Stimulated activated CD4-positive, alpha-beta T cell treated with anti-CD3 and anti-CD28 coated beads, TNF-alpha, amount 100 ng/mL, for 4 hours (primary cell): ENCODE measurements at places on chromosomes 6 and 20.

GRCh38 chr6:163739408-163739725 lies 324.8 kb downstream of the QKI start:
- no peak for DNase-seq

- DNase-seq, result no peak
These were observed 137.7 kb downstream of the LRRC1 start for GRCh38 chr6:53932516-53932915.

- no peak for DNase-seq
These were observed 48.4 kb upstream of the ZBTB24 start for GRCh38 chr6:109531446-109531845.

DNA sequence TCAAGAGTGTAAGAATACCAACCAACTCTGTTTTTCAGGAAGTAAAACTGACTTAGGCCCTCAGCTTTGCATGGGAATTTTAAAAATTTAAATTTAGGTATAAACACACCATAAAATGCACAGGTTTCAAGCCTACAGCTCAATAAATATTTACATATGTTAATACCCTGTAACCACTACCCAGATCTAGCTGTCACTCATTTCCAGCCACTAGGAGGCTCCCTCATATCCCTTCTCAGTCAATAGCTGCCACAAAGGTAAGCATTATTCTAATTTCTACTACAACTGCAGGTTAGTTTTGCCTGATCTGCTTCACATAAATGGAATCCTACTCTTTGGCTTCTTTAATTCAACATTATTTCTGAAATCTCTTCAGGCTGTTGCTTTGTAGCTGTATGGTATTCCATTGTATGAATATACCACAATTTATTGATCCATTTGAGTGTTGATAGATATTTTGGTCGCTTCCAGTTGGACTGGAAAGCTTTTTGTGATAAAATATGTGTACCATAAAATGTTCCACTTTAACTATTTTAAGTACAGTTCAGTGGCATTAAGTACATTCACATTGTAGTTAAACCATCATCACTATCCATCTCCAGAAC lies 32.5 kb upstream of the MEI4 start:
- no peak for DNase-seq

DNA sequence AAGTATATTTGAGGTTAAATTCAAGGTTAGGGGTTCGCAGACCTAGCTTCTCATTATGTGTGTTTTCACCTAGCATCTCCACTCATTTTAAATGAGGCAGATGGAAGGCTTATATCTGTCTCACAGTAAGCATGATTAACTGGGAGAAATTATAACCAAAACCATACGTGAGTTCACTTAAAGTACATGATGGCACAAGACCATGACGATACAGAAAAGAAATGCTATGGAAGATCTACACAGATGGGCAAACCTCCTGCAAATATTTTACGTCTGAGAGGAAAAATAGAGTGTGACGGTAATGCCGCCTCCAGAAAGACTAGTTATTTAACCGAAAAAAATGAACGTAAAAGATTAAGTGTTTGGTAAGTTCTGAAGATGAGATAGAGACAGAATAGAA lies 337.8 kb downstream of the FARS2 start:
- no peak for DNase-seq

- DNase-seq, result no peak
These were observed 1.9 kb downstream of the RAB32 start for GRCh38 chr6:146545581-146545980.

DNA sequence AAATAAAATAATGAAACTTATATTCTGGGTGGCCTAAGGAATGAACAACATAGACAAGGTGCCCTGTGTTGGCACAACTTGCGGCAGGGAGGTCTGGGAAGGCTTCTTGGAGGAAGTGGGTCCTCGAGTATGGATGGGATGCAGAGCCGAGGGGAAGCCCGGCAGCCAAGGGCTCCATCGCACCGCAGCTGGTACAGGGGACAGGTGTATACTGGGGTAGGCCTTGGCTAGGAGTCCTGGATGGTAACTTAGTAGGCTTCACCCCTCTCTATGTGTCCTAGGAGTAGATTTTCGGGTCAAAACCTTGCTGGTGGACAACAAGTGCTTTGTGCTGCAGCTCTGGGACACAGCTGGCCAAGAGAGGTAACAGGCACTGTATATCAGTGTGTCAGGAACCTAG lies 28.0 kb downstream of the RAB44 start:
- no peak for DNase-seq
